ENCODE measurements at places on chromosomes 1 and 21. TPM values are rescaled to one million over a fixed set of nuclear protein-coding genes. Genes with fewer than 3 reads are reported as not detected.

- peak; percentile 17 for DNase-seq
Observed at GRCh38 chr1:243438815-243439214, 183.0 kb downstream of the SDCCAG8 start.

DNA sequence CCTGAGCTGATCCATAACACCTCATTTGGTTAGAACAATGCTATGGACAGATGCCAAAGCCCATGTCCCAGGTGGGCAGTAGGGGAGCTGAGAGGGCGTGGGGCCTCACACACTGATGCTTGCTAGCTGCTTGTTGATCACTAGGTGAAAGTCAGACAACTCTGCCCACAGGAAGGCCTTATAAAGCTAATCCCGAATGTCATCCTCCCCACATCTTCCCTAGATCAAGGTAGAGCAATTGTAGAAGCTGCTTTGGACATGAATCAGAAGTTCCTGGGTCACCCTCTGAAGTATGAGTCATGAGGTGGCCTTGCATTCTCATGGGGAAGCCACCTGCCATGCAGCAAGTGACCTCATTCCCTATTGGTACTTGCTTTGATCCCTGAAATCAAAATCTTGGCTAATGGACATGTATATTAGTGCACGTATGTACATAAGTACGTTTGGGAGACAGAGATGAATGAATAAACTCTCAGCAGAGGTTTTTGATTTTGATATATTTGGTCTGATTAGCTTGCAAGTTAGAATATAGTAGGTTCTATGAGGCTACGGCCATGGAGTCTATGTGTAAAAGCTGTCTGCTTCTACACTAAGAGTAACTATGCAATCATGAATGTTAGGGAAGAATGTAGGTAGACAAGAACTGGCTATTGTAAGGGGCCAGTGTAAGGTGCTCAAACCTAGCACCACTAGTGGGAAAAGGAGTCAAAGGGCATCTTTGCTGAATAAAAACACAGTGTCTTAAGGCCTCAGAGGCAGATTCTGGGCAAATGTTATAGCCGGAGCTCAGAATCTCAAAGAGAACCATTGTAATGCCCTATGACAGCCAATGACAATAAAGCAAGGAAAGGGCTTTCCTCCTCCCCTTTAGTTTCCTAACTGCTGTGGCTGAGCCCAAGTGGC, 52.6 kb downstream of the ABCA4 start:
- DNase-seq, result peak; percentile 76

DNA sequence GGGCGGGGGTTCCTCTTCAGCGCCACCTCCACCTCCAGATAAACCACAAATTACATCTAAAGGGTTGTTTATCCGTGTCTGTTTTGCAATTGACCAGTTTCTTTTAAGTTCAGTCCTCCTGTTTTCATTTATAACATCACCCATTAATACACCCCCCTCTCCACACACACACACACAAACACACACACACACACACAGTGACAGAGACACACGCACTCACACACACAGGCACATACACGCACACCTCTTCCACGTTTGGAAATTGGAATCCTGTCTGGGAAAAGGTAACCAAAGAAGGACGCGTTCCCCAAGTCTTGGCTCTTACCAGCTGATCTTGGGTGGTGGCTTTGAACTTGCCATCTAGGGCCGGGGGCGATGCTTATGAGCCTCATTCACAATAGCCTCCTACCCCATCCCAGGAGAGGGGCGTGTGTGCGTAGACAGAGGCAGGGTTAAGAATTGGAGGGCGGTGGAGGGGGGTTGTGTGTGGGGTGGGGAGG, 442 bp upstream of the CSMD2 start:
- no peak for DNase-seq

DNA sequence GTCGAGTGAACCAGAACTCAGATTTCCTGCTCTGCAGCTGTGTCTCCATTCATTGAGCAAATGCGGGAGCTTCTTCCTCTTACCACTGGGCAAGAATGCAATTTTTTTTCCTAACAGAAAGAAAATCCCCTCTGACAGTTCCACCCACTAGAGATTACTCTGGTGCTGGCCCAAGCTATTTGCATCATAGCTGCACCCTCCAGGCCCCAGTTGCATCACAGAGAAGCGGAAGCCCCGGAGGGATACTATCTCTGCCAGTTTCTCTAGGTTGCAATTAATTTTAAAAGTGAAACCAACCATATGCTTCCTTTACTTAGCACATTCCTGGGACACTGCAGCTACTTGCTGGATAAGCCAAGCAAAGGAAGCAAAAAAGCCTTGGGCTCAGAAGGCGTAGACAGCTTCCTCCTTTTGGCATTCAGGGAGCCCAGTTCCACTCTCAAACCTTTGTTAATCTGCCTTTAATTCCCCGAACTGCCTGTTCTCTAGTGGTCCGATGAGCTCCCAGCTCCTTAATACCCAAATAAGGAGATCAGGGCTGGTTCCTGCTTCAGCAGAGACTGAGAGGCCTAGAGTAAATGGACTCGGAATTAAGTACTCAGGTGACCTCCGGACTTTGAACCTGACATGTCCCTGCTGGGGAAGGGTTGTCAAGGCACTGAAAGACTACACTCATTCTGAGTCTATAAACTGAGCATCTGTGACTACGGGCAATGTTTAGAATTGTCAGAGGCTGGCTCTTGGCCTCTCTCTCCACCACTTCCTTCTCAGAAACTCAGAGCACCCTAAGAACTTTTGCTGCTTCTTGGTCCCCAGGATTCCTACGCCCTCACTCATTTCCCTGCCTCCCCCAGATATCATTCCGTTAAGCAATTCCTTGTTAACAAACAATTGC, 72.5 kb upstream of the TNFSF18 start:
- DNase-seq, result peak; percentile 95

DNA sequence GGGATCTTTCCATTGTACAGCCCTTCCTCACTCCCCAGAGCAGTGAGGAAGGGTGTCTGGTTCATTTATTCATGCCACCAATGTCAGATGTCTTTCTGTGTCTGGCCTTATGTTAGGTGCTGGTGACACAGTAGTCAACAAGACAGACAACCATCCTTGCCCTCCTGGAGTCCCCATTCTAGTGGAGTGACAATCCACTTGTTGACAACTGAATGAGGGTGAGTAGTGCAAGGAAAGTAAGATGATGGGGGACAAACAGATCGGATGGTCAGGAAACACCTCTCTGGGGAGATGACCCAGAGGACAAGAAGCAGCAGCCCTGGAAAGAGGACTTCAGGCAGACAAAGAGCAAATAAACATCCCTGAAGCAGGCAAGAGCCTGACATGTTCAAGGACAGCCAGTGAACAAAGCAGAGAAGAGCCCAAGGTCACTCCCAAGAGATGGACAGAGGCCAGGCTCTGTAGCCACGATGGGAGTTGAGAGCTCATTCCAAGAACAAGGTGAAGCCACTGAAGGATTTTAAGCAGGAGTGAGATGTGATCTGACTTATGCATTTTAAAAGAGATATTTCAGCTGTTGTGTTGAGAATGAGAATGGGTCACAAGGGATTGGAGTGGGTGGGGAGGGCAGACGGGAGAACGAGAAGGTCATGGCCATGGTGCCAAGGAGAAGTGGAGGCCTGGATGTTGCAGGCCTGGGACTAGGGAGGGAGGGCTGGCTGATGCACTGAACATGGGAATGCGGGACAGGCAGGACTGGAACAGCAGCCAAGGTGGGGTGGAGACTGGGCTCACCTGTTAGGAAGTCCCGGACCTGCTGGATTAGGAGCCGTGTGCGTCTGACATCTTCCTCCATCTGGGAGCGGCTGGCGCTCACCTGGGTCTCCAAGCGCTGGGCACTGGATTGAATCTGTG, 30.2 kb downstream of the LAMB3 start:
- no peak for DNase-seq

DNA sequence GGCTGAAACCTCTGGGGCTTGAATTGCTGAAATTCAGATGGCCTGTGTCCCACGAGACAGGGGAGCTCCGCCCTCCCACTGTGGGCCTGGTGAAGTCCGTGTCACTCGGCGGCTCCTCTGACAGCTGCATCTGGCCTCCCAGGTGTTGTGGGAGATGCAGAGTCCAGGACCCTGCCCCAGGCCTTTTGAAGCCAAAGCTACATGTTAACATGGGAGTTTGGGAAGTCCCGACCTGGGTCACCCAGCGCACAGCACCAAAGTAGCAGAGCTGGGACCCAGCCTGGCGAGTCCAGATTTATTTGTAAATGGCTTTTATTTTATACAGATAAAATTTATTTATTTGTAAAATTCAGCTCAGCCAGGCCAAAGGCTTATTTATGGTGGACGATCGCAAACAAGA, 28.9 kb downstream of the SLC37A1 start:
- no peak for DNase-seq

GRCh38 chr1:203592730-203593129, 33.9 kb upstream of the ATP2B4 start:
- DNase-seq, result peak; percentile 54

HES4 gene
- 11.7 TPM for polyA plus RNA-seq
